ENCODE measurements at places on chromosomes 5 and 9.
A peak's percentile ranks its signal among the peaks of the same experiment; 100 is the strongest.

- no peak for DNase-seq
Measured at GRCh38 chr9:124295159-124295794, 37.5 kb downstream of the NEK6 start.

DNA sequence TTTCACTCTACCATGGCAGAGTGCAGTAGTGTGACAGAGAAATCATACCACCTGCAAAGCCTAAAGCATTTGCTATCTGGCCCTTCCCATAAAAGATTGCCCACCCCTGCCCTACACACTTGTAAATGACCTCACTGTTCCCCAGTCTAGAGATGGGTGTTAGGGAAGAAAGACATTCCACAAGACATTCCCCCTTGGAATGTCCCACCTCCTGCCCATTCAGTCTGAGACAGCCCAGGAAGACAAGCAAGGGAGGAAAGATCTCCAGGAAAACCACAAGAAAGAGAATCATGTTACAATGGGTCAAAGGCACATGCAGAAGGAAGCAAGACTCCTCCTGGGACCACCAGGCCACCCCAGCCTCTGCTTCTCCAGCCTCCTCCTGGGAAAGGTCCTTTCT is 230.0 kb downstream of the AGTPBP1 start:
- no peak for DNase-seq

DNA sequence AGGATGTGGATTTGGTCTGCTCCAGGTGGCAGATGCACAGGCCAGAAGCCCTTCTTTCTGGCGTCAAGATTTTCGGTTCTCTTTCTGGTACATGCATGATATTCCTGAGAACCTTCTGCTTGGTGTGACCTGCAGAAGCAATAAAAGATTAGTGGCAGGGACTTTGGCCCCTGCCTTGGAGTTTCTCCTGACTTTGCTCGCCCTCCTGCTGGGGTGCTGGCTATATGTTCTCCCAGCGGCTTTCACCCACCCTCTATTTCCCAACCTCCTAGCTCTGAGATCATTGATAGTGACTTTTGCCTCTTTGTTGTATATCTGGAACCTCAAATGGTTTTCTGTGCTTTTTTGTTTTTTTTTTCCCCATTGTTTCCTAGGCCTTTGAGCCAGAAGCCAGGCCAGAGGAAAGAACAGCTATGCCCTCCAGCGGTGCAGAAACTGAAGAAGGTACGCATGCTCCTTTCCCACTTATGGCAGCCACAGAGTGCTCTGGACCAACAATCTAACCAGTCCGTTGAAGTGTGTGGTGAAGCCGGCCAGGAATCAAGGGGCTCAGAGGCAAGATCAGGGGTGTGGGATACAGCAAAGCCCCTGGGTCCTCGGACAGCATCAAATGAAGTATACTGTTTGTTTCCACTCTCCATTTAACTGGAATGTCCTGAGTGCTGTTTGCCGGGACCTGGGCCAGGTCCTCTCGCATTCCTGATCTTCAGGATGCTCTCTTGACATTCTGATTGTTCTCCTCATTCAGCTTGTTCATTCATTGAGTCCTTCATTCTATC is 154.5 kb downstream of the ARHGEF28 start:
- DNase-seq = no peak

GRCh38 chr9:88936668-88937067 is 54.6 kb upstream of the S1PR3 start:
- no peak for DNase-seq

DNA sequence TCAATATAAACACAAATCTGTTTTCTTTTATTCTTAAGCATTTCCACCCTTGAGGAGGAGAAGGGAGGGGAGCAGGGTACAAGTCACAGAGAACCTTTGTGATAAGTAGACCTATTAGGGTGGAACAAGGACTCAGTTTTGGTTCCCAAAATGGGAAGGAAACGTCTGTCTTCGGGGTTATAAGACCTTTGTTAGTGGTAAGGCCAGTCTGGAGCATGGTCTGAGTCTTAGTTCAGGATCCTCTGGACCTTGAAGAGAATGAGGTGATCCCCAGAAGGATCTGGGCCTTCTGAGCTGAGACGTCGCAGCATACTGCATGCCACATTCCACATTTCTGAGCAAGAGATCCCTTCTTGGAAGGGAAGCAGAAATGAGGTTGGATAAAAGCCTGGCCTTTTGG is 37.2 kb downstream of the FAXDC2 start:
- DNase-seq = no peak

DNA sequence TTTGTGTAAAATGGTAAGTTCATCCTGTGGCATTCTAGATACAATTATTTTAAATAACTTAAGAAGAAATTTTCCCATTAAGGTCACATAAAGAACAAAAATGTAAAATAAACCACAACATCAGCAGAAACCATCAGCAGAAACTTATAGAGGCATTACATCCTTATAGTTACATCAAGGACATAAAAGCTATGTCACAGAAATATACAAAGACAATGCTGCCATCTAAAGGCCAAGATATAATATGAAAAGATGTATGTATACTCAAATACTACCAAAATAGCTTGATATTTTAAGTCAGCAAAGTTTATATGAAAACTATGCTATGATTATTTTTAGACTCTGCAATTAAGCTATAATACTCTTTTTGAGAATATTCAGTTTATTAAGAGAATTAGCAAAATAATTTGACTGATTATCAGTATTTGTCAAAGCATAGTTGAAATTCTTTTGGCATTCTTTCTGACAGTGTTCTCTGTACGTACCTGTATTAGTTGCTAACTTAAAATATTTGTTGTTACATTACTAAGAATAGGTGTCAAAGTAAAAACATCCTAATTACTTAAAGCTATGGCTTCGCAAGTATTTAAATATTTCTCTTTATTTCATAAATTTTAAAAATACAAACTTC is 36.2 kb downstream of the FBXL17 start:
- peak; percentile 50 for DNase-seq

GRCh38 chr5:50653946-50654345 is 12.5 kb upstream of the PARP8 start:
- no peak for DNase-seq

DNA sequence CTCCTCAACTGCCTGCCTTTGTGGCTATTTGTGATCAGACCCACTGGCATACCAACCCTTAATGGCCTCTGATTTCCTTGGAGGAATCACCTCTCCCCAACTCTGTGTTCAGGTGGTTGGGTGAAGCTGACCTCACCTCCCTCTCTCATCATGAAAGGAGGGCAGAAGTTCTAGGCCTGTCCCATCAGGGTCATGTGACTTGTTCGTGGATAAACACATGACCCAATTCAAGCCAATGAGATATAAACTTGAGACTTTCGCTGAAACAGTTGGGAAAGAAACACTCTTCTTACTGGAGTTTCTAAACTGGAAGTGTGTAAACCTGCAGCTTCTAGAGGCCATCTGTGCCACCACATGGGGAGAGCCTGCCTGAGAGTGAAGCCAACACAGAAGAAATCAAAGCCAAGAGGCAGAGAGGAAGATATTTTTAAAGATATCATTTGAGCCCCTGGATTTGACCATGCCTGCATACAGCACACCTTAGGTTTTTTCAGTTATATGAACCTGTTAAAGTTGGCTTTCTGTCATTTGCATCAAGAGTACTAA is 5.8 kb downstream of the GABBR2 start:
- no peak for DNase-seq

GRCh38 chr5:14054965-14055963 is 87.9 kb upstream of the TRIO start:
- DNase-seq = no peak

GRCh38 chr5:180216646-180217171 is 7.7 kb upstream of the RASGEF1C start:
- no peak for DNase-seq

DNA sequence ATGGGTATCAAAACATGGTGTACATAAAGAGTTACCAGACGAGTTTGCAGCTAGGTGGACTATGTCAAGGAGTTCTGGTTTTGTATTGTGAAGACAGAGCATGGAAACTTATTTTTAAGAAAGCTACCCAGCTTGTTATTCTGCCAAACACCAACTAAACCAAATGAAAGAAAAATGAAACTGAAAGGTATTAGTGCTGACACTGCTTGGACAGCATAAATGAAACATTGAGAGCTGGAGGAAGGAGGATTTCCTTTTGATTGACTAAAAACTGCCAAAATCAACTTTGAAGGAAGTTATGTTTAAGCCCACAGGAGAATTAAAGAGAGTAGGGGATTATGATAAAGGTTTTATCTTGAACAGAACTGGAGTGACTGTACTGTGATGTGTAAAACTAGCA is 766.2 kb downstream of the PTPRD start:
- DNase-seq = no peak

- no peak for DNase-seq
Measured at GRCh38 chr5:109946610-109947009, 256.9 kb downstream of the MAN2A1 start.

DNA sequence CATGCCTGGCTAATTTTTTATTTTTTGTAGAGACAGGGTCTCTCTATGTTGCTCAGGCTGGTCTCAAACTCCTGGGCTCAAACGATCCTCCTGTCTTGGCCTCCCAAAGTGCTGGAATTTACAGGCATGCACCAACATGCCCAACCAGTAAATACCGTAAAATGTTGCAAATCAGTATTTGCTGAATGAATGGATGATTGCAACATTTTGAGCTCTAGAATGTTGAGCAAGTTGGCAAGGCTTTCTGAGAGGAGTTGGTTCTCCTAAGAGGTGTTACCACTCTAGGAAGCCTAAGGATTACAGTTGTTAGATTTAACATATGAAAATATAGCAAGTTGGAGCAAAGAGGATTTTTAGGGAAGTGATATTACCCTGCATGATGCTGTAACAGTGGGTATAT is 15.6 kb upstream of the DMXL1 start:
- no peak for DNase-seq

DNA sequence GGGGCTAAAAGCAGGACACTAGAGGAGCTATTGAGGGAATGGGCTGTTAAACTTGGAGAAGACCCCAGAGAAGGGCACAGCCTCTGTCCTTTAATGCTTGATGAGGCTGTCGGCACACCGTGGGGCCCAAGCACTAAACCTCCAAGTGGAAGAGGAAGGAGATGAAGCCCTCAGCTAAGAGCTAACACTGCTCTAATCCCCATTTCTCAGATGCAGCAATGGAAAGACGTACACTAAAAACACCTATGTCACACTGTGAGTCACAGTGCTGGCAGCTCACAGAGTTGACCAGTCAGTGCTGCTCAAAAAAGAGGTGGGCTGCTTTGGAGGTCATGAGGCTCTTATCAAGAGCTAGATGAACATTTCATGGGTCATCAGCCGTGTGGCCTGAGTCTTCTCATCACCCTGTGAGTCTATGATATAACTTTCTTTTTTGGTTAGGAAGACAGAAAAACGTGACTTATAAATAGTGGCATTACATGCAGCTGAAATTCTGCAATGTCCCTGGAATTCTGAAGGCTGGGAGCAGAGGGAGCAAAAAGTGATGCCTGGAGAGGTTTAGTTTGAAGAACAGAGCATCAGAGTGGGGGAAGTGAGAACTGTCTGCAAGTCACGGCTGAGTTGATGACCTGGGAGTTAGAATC is 21.5 kb downstream of the TNFSF8 start:
- no peak for DNase-seq

DNA sequence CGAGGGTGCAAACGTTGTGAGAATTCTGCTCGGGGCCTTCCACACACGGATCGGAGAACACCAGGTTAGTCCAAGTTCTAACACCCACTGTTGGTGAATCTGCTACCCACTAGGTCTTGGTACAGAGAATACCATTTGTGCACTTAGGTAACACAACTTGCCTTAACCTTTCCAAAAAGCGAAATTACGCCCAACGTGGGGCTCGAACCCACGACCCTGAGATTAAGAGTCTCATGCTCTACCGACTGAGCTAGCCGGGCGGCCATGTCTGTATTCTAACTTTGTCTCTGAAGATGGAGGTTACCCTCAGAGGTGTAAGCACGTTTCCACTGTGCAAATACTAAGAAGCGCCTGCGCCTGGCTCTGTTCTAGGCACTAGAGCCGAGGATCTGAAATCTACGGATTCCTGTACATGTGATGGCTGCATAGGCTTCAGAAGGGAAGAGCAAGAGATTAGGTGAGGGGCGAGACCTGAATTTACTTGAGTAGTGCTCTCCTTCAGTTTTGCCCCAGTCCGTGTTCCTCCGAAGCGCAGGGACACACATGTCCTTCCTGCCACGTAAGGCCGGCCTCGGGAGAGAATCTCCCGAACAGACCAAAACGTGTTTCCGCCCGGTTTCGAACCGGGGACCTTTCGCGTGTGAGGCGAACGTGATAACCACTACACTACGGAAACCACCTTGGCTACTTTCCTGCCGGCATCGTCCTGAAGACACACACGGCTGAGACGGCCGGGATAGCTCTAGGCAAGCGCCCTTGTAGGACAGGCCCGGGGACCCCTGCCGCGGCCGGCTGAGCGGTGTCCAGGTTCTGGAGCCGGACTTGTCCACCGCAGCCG is 1.1 kb upstream of the TRIM41 start:
- DNase-seq = no peak

DNA sequence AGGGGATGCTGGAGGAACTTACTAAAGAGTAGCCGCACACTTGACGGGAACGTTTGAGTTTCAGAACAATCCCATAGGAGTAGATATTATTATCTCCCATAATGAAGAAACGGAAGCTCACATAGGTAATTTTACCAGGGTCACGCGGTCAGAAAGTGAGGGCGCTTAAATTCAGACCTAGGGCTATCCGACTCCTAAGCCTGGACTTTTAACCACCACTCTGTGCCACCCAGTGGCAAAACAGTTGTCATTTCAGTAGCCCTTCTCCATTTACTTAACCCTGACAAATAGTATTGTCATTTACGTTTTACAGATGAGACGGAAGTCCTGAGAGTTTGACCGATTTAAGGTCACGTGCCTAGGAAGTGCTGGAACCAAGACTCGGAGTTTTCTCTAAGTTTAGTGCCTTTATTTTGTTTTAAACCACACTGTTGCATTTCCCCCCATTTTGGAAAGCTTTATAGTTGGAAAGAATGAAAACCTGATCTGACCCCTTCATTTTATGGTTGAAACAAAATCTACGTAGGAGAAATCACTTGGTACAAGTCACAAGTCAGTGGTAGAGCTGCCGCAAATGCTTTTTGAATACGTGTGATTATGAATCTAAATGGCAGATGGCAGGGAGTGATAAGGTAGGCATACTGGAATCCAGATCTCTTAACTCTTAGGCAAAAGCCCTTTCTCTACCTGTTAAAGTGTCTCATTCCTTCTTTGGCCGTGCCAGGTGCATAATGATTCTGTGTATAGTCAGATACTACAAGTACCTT is 650 bp downstream of the MRRF start:
- DNase-seq = no peak

GRCh38 chr9:126650404-126651341 is 36.9 kb downstream of the LMX1B start:
- peak; percentile 76 for DNase-seq
